ENCODE measurements at places on chromosomes 1 and 21.

- DNase-seq = no peak
Observed at GRCh38 chr1:3429320-3429719, 25.1 kb upstream of the ARHGEF16 start.

DNA sequence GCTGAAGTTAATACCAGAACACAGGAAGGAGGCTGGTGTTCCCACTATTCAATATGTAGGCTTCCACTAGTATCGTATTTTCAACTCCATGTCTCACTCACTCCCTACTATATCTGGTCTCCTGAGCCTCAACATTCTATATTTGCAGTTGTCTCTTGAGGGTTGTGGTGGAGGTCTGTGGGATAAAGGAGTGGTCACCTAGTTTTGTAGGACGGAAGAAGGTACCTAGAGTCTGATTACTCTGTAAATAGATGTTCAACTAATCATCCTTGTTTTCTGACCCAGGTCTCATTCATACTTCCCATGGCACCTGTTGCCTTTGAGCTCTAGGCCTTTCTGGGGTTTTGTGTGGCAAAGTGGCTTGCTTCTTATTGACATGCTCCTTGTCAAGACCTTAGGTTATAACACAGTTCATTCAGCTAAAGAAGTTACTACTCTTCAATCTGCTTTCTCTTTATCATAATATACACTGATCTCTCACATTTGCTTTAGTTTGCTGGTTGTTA is 18.1 kb downstream of the IFT25 start:
- DNase-seq = no peak

DNA sequence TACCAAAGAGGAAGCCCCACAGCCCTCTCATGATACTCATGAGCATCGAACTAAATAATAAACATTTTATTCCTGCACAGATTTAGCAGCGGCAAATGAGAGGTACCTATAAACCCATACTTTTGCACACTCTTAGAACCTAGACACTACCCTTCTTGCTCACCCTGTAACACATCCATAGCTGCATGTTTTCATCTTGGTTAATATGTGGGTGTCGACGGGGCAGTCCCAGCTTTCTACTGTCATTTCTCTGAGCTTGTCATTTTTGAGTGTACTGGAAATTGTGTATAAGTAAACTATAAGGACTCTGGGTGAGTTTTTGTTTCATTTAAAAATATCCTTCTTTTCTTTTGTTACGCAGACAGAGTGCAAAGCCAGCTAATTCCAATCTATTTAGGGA is 25.5 kb downstream of the OVGP1 start:
- DNase-seq = no peak

DNA sequence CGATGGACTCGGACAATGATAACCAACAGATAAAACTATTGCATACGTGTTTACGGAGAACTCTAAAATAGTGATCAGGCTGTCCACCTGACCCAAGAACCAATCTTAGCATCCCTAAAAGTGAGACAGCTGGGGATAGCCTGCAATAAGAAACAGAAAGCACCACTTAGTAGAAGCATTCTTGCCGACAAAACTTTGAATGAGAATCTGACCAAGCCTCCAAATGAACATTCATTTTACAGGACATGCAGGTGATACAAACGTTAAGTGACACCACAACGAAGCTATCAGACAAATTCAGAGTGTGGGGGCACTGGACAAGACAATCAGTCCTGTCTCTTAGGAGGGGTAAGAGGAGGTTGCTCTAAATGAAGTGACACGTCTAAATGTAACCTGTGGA is 1.2 kb downstream of the PSMG1 start:
- DNase-seq = peak; percentile 65

DNA sequence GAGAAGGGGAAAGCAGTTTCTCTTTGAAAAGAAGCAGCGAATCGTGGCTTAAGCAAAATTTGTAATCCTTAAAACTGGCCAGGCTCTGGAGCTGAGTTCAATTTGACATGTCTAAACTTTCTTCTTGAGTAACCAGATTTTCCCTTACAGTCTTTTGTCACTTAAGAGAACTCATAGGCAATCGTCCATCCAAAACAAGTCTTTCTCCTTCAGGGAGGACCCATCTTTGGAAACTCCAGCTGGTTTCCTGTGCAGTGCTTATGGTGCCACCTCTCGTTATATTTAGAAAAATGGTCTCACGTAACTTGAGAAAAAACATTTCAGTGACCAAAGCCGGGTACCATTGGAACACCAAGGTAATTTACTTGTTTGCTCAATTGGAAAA is 1.8 kb upstream of the PTTG1IP start:
- peak; percentile 79 for DNase-seq

GRCh38 chr1:100253552-100253951 is 3.9 kb upstream of the DBT start:
- DNase-seq = no peak

- no peak for DNase-seq
Observed at GRCh38 chr1:203152158-203153034, 23.2 kb downstream of the MYBPH start.

GRCh38 chr1:189656628-189657530 is 820.8 kb downstream of the BRINP3 start:
- no peak for DNase-seq

DNA sequence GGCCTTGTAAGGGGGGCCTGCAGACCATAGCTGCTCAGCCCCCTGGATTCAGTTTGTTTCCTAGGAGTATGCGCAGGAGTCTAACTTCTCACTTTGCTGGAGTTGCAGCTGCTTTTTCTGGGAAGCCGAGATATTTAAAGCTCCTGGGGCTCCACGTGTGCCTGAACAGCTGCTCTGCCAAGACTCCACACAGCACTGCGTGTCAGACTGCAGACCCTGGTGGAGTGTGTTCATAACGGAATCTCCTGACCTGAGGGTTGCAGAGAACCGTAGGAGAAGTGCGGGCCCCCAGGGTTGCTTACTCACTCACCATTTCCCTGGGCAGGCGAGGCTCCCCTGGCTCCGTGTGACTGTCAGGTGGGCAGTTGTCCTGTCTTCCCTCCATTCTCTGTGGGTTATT is 474.3 kb upstream of the TMPRSS15 start:
- no peak for DNase-seq

DNA sequence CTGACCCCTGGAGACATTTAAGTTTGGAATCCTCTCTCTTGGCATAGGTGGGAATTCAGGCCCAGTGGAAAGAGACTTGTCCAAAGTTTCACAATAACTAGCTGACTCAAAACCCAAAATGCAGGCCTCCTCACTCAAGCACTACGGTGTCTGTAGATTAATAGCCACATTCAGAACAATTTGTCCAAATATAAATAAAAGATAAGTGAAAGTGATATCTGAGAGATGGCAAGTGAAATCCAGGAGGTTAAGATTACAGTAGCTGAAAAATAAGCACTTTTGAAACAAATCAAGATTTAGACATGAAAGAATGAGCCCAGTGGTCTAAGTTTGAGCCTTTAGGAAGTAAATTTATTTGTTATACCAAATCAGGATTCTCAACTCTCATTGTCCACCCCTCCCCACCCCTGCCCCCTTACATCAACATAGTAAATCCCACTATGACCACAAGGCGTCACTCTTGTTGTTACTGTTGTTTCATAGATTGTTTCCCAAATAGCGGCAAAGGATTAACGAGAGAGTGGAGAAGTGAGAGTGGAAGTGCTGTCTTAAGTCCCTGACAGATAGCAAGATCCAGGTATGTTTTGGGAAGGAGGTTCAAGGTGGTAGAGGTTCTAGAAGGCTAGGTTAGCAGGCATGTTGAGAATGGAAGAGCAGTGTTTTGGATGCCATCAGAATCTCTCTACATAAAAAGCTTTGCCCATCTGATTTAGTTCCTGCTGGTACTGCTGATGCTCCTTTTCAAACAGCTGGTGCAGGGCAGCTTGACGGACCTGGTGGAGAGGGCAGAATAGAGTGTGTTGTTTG is 7.1 kb upstream of the TPM3 start:
- peak; percentile 83 for DNase-seq

DNA sequence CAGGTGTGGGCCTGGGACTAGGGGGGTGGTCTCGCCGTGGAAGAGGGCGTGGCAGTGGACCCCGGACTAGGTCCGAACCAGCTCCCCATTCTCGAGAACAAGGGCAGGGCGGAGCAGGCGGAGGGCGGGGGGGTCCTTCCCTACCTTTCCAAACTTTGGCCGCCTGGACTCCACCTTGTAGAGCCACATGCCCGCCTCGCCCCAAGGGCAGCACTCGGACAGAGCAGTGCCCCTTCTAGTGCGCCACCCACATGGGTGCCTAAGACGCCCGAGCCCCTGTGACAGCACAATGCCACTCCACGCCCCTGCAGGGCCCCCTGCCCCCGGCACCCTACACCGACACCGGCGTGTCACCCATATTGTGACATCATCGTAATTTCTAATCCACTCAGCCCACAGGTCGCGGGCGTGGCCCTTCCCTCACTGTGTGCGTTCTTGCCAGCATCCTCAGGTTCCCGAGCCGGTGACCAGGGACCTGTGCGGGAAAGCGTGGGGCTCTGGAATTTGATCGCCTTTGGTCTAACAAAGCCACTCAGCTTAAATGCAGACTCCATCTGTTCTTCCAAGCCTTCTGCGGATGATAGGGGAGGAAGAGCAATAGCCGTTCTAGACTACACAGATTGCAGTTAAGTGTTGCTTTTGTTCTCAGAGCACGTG is 553 bp upstream of the STMN1 start:
- peak; percentile 78 for DNase-seq

GRCh38 chr21:43203591-43203990 is 34.8 kb downstream of the CRYAA start:
- DNase-seq = no peak

- no peak for DNase-seq
Observed at GRCh38 chr1:15259622-15260007, 12.6 kb downstream of the FHAD1 start.

DNA sequence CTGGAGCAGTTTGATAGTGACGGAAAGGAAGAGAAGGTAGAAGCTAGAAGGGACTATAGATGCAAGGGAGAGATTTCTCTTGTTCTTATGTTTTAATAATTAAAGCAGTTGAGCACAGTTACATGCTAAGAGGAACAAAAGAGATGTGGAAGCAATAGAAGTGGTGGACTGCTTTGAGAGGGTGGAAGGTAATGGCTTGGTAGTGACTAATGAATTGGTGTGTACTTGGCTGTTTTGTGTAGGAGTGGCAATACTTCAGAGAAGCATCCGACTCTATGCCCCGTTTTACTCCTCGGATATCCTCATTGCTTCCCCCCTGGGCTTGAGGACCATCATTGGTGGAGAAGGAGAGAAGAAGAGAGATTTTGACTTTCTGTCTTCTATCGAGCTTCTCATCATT is 12.8 kb downstream of the UTP25 start:
- no peak for DNase-seq

DNA sequence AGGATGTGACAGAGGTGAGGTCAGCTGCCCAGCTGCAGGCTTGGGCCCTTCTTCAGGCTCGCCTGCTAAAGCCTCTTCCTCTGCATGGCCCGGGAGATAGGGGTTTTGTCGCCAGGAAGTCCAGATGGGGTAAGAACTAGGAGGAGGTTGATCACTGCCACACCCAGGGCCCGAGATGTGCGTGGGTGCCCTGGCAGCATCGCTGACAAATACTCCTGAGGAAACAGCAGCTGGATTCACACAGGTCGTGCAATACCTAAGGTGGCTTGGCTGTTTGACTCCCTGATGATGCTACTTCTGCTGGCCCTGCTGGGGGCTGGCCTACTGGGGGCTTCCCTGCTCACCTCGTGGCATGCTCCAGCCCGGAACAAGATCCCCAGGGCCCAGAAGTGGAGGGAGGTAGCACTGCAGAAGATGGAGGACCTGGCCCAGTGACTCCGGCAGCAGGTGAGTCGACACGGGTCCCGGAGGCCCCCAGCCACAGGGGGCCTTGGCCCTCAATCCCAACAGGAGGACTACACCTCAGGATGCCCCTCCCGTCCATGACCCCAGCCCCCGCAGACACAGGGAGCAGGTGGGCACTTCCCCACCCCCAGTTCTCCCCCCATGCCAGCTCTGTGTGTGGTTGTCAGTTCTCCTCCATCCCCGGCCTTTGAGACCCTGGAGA is 29.6 kb downstream of the FAAH start:
- no peak for DNase-seq

DNA sequence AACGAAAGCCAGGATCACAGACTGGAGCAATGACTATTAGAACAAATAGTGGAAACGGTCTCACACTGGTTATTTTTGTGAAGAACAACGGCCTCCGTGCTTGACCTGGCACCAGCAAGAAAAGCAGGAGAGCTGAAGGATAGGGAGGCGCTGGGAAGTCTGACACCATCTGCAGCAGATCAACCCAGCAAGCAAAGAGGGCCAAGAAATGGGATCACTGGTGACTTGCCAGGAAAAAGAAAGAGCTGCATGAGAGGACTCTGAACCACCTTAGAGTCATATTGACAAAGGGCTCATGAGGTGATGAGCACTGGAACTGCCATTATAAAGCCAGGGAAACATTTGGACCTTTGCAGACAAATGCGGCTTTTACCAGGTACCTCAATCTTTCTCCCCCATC is 25.0 kb downstream of the MTOR start:
- DNase-seq = no peak

- DNase-seq = no peak
Observed at GRCh38 chr1:238052496-238053266, 162.0 kb upstream of the ZP4 start.

DNA sequence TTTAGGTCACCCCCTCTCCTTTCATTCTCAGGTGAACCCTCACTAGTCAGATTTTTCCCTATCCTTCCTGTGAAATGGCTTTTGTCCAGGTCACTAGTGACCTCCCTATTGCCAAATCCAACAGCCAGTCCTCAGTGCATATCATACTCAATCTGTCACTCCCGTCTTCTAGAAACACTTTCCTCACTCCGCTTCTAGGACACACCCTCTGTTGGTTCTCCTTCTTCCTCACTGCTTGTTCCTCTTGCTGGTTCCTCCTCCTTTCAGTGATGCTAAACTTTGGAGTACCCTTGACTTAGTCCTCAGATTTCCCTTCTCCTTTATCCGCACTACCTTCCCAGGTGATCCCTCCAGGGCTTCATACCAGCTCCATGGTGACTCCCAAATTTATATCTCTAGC is 94.3 kb downstream of the RNF220 start:
- DNase-seq = no peak

GRCh38 chr21:27047283-27047657 is 80.4 kb upstream of the ADAMTS5 start:
- DNase-seq = no peak

DNA sequence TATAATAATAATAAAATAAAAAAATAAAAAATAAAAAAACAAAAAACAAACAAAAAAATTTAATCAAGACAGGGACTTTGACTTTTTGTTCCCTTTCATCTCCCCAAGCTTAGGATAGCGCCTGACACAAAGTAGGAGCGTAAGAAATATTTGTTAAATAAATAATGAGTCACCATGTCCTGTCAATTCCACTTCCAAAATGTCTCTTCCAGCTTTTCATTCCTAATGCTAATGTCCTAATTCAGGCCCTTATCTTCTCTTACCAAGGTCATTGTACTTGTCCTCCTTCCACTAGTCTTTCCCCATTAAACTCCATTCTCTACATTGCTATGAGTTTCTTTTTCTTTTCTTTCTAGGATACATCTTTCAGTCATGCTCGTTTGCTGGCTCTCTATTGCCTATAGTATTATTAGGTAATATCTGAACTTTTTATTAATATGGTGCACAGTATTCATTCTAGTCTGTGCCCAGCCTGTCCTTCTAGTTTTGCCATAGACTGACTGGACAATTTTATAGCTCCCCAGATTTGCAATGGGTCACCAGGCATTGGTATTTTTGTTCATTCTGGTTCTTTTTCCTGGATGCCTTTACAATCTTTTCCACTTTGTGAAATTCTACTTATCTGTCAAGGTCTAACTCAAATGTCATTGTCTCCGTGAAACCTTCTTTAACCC is 11.4 kb downstream of the NEXN start:
- DNase-seq = no peak
